ENCODE measurements at places on chromosomes 4 and X. TPM values are rescaled to one million over a fixed set of nuclear protein-coding genes. Genes with fewer than 3 reads are reported as not detected.

The TAF7L gene
- not detected for total RNA-seq

The C4orf36 gene
- not detected for total RNA-seq

DNA sequence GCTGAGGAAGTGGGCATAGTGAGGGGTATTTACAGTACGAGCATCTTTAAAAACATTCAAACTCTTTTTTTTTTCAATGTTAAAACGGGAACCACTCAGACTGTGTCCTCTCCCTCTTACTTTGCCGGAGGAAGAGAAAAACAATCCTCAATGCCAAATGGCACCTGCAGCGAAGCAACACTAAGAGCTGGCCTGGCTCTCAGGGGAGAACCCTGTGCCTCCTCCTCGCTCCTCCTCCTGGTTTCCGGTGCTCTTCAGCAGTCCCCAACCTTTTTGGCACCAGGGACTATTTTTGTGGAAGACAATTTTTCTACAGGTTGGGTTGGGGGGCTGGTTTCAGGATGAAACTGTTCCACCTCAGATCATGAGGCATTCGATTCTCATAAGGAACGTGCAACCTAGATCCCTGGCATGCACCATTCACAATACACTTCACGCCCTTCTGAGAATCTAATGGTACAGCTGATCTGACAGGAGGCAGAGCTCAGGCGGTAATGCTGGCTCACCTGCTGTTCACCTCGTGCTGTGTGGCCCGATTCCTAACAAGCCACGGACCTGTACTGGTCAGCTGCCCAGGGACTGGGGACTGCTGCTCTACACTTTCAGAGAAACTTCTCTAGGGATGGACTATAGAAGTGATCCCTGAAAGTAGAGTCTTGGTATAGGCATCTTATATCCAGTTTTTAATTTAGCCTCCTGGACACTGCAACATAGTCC lies 404.1 kb downstream of the RAPGEF2 start:
- no peak overlapping the region for H3K27ac ChIP-seq
- H3K4me3 ChIP-seq: no peak overlapping the region

- H3K4me1 ChIP-seq: peaks cover 2% of the 10 kb centered on the region
- no peaks in the 10 kb centered on the region for H3K27me3 ChIP-seq
- no peak for DNase-seq
- peak overlapping the region; percentile 36 for H3K27ac ChIP-seq
Measured at GRCh38 chr4:101224358-101225218, 122.7 kb downstream of the PPP3CA start.

DNA sequence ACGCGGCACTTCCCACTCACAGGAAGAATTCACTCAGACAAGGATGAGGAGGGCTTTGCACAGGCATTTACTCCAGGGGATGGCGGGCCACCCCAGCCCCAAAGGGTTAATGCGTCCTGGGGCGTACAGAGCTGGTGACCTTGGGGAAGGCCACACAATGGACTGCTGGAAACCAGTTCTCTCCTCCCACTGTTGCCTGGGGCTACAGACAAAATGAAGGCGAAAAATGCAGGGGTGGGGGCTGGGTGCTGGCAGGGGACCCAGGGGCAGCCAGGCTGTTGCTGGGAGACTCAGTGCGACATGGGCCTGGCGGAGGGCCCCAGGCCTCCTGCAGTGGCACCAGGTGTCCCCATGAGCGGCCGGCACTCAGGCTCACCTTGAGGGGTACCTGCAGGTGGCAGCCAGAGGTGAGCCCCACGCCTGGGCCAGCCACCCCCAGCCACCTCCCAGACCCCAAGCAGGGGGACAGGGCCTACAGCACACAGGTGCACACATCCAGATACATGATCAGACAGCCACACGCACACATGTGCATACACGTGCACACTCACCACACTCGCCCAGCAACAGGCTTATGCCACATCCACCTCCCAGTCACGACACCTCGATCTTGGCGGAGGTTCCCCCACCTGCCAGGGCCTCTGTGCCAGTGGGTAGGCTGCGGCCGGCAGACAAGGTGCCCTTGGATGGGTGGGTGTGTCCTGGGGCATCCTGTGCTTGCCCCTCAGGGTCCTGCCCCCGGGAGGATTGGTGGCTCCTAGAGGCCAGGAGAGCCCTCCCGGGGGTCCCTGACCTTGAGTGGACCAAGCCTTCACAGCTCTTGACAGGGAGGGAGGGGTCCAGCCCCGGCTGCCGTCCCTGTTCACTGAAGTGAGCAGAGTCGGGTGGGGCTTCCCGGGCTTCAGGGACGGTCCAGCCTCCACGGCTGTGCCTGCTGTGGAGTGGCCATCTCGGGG lies 13.1 kb downstream of the NAT8L start:
- DNase-seq: no peak
- H3K27ac ChIP-seq: no peak overlapping the region
- H3K4me3 ChIP-seq: no peak overlapping the region

Data from activated T-cell treated with anti-CD3 and anti-CD28 coated beads, Interleukin-2, amount 50 U/mL, for 72 hours (primary cell).